ENCODE measurements at places on chromosomes 11 and 22. TPM values are rescaled to one million over a fixed set of nuclear protein-coding genes. Genes with fewer than 3 reads are reported as not detected.

DNA sequence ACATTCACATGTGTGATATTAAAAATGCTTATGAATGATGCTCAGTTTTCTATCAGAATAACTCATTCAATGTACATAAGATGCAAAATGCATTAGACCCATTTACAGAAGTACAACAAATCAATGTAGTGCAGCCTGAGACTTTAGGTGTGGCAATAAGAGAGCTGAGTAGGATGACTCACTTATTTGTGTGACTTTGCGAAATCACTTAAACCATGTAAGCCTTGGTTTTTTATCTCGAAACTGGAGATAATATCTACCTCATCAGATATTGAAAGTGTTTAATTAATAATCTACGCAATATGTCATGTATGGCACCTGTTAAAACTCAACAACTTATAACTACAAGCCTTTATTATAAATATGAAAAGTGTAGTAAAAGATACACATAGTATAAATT, 105.7 kb upstream of the LUZP2 start:
- no peak overlapping the region for H3K27ac ChIP-seq
- DNase-seq, result no peak
- no peak overlapping the region for H3K4me3 ChIP-seq
- no peaks in the 10 kb centered on the region for H3K27me3 ChIP-seq

The GGT1 gene
- 7.4 TPM for total RNA-seq

GRCh38 chr11:79232346-79232745, 208.5 kb downstream of the TENM4 start:
- H3K4me1 ChIP-seq, result peaks cover under 1% of the 10 kb centered on the region
- no peaks in the 10 kb centered on the region for H3K36me3 ChIP-seq
- H3K27me3 ChIP-seq, result no peaks in the 10 kb centered on the region

The TRPM5 gene
- total RNA-seq, result not detected

- no peaks in the 10 kb centered on the region for H3K36me3 ChIP-seq
- no peak for DNase-seq
- H3K4me3 ChIP-seq, result no peak overlapping the region
Measured at GRCh38 chr22:36106910-36107309, 53.6 kb downstream of the APOL3 start.

The MN1 gene
- 6.8 TPM for total RNA-seq

Measured in GM23338 (cell line).